Amniotic epithelial cell (primary cell): ENCODE measurements at places on chromosomes 1 and 21.

DNA sequence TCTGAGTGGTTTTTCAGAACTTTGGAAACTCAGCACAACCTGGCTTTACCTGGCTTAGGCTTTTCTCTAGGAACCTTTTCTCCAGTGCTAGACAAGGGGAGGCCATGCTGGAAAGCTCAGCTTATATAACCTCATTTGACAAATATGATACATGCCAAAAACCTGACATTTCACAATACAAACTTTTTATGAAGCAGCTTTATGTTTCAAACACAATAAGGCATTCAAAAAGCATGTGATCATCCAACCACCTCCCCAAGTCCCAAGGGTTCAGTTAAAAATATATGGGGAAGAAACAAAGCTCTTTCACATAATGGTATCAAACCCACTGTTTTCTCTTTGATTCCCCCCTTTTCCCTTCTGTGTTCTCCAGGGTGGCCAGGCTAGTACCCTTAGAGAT lies 63.7 kb downstream of the ZC3H11B start:
- no peak for DNase-seq

GRCh38 chr1:67535474-67535873 lies 105.3 kb upstream of the SERBP1 start:
- DNase-seq = peak; percentile 84

- DNase-seq = peak; percentile 56
Measured at GRCh38 chr1:43554444-43554992, 23.8 kb downstream of the PTPRF start.

GRCh38 chr1:27356619-27357280 lies 10.0 kb downstream of the MAP3K6 start:
- peak; percentile 27 for DNase-seq

GRCh38 chr1:154972213-154972516 lies 1.6 kb upstream of the SHC1 start:
- DNase-seq = no peak

- DNase-seq = no peak
Measured at GRCh38 chr1:236809148-236809547, 14.1 kb downstream of the MTR start.
